Stimulated activated CD8-positive, alpha-beta memory T cell treated with anti-CD3 and anti-CD28 coated beads, Interleukin-2, amount 100 ng/mL, for 1 hour (primary cell): ENCODE measurements at places on chromosomes 12 and 14.

- no peak for DNase-seq
Measured at GRCh38 chr12:52686063-52686462, 5.9 kb upstream of the KRT1 start.

DNA sequence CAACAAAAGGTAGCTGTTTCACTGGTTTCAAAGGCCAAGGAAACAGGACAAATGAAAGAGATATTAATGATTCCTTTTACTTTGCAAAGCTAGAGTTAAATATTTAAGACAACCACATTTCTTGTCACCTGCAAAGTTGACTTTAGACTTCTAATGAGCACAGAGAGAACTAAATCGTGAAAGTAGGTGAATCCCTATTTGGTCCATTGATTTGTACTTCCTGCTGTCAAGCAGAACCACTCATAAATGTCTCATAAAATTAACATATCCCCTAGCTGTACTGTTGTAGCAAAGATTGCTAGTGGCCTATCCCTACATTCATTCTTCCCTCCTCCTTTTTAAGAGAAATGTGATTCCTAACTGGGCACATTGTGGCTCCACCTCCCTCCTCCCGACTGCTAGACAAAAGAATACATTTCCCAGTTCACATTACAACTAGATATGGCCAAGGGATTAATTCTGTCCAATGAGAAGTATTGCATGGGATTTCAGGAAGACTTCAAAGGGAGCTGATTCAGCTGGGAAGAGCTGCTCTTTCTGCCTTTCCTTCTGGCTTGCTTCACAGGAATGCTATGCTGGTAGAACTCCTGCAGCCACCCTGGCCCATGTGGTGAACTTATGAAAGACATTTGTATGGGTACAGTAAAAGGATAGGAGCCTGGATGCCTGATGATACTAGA, 227.5 kb upstream of the ABCD2 start:
- no peak for DNase-seq

DNA sequence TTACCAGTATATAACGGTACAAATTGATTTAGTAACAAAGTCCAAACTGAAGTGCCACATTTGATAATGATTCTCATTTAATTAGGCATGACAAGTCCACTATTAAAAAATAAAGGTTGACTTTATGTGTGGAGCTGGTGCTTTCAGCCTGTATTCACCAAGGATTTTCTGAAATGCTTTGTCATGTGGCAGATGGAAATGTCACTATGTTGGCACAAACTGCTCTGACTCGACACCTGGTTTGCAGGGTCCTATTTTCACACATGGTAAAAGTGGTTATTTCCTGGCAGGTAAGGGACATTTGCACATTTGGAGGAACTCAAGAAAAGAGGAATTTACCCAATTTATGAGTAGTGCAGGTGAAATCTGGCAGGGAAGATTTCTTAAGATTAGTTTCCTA, 572.6 kb upstream of the MDGA2 start:
- DNase-seq = no peak

DNA sequence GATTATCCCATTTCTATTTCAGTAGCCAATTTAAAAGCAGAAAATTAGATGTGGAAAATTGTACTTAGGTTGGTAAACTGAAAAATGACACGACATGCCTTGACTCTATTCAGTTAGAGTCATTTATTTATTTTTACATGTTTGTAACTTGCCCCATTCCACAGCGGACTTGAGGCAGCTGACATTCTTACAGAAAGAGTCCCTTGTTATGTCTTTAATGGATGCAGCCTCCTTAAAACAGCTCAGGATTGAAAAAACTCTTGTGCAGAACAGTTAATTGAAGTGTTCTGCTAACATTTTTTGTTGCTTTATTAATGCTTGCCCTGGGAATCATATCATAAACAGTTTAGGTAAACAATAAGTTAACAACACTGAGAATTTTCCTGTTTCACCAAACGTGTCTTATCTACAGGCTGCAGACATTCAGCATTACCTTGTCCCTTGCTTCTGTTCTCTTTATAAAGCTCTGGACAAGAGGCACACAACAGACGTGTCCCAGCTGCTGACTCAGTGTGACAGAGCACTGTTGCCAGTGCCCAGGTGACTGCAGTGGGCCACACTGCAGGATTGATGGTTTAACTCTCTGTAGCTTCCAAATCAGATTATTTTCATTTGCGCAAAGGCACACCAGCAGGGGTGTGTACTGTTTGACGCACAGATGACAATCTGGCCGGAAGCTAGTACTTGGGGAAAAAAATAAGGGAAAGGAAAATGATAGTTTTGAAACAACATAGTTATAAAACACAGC, 101.6 kb downstream of the PELI2 start:
- DNase-seq = no peak

DNA sequence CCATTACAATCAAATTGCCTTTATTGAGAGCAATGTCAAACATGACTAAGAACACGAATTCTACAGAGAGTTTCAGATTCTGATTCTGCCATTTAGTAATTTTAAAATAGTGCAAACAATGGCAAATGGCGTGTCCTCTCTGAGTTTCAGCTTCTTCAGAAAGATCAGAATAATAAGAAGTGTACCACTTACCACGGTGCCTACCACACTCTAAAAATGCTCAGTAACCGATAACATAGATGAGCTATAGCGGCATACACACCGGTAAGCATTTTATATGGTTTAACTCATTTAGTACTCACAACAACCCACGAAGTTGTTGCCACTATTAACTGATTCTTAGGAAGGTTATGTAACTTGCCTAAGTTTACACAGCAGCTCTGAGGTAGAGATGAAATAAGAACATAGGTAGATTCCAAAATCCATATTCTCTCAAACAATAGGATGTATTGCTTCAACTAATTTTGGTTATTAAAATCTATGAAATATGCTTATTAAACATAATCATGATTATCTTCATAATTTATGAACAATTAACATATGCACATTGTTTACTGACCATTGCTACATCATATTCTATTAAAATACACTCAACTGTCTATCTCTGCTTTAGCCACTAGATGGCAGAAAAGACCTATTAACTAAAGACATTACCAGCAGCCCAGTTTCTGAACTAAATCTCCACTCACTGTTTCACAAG, 38.3 kb downstream of the SLC6A15 start:
- no peak for DNase-seq

DNA sequence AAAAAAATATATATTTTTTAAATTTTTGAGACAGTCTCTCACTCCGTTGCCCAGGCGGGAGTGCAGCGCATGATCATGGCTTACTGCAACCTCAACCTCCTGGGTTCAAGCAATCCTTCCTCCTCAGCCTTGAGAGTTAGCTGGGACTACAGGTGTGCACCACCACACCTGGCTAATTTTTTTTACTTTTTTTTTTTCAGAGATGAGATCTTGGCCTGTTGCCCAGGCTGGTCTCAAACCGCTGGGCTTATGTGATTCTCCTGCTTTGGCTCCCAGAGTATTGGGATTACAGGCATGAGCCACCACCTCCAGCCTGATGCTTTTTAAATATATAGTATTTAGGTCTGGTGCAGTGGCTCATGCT, 24.5 kb downstream of the MDM2 start:
- DNase-seq = no peak
